ENCODE measurements at places on chromosomes 16 and 17.

- DNase-seq = peak; percentile 90
These were observed 16.7 kb upstream of the C17orf78 start for GRCh38 chr17:37358830-37359681.

DNA sequence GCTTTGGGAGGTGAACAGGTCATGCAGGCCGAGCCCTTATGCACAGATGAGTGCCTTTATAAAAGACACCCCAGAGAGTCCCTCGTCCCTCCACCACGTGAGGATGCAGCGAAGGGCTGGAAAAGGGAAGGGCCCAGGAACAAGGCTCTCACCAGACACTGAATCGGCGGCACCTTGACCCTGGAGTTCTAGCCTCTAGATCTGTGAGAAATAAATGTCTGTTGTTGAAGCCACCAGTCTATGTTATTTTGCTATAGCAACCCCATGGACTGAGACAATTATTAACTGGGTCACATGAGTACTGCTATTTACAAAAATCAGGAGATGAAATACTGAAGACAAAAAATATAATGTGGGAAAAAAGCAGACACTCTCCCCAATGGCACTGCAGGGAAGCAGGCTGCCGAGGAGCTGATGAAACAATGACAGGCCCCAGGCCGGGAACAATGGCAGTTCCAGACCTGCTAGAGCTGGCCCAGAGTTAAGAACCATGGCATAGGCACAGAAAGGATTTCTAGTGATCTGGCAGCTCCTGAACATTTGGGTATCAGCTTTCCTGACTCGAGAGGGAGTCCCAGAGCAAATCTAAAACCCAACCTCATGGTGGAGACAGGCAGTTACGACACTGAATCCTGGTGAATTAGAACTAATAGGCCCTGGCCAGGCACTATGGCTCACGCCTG is 17.8 kb upstream of the GGA2 start:
- no peak for DNase-seq

GRCh38 chr17:79943347-79944241 is 92.1 kb downstream of the TBC1D16 start:
- DNase-seq = no peak

GRCh38 chr16:3945751-3946603 is 65.5 kb upstream of the CREBBP start:
- DNase-seq = no peak

- no peak for DNase-seq
These were observed at the start of gene GSG1L for GRCh38 chr16:28063591-28064061. Gene GSG1L, minus strand, starts transcription at chr16:28063714. Its CDS starts 290 bp downstream, at chr16:28063424.

- no peak for DNase-seq
These were observed 21.8 kb upstream of the KIF19 start for GRCh38 chr17:74304184-74304583.

GRCh38 chr17:35521150-35521549 is 16.3 kb downstream of the SLFN12L start:
- no peak for DNase-seq

GRCh38 chr17:55314061-55314783 is 49.5 kb downstream of the HLF start:
- no peak for DNase-seq

- DNase-seq = no peak
These were observed 26.2 kb downstream of the TRAP1 start for GRCh38 chr16:3690980-3691720.

DNA sequence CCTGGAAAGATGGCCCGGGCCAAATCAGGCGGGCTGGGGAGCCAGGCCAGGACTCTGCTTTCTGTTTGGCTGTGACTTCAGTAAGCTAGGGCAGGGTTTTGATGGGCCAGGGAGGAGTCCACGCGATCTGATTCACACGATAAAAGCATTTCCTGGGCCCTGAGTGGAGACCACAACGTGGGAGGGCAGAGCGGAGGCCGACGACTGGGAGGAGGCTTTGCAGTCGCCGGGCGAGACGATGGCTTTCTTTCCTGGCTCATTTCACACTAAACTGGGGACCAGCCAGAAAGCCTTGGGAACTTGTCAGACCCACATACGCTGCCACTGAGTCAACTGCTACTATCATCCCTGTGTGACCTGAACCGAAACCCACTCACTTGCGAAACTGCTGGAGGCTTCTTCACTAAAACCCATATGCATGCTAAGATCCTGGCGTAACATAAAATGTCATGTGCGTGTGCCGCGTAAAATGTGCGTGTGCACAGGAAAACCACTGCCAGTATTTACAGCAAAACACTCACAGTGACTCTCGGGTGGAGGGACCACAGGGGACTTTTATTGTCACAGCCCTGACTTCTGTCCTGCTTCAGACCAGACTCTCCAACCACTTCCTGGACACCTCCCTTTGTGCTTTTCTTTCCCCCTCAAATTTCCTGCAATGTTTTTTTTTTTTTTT is 14.2 kb upstream of the RHBDF2 start:
- DNase-seq = peak; percentile 86

DNA sequence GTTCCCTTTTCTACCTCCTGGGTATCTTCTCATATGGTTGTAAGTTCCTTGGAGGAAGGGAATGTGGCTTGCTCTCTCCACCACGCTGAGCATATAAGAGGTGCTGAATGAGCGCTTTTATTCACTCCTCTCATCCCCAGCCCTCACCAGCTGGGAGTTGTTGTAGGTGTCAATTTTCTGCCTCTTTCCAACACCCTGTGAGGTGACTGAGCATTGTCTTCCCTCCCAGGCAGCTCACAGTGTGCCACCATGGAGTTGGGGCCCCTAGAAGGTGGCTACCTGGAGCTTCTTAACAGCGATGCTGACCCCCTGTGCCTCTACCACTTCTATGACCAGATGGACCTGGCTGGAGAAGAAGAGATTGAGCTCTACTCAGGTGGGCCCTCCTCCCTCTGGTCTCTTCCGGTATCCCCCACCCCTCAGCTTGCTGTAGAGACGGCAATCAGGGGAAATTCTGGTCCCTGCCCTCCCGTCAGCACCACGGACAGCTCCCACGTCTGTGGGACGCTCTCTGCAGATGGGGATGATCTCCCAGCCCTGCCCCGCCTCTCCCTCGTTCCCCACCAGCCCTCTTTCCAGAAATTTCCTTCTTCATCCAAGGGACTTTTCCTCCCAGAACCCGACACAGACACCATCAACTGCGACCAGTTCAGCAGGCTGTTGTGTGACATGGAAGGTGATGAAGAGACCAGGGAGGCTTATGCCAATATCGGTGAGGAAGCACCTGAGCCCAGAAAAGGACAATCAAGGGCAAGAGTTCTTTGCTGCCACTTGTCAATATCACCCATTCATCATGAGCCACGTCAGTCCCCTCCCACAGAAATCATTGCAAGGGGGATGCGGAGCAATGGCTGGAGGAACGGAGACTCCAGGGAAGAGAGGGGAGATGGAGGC is 18.3 kb downstream of the CIITA start:
- DNase-seq = no peak

- no peak for DNase-seq
These were observed 56.5 kb downstream of the DNAH2 start for GRCh38 chr17:7774055-7774521.

- DNase-seq = no peak
These were observed 80.4 kb downstream of the KLHDC4 start for GRCh38 chr16:87685405-87685755.

DNA sequence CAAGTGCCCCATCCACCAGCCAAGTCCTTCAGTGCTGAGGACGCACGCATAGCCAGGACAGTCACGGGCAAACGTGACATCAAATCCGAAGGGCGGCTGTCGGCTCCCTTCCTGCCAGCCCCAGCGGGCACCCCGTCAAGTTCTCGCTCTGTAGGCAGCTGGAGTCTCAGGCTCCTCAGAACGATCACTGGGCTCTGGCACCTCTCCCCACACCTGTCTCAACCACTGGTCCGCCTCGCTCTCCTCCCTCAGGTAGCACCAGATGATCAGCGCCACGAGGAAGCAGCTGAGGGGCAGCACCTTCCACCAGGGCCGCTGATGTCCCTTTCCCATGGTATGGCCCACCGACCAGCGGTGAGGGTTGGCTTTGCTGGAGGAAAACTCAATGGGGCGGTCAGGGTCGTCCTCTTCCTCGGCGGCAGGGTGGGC is 422 bp downstream of the UQCC4 start:
- DNase-seq = no peak

DNA sequence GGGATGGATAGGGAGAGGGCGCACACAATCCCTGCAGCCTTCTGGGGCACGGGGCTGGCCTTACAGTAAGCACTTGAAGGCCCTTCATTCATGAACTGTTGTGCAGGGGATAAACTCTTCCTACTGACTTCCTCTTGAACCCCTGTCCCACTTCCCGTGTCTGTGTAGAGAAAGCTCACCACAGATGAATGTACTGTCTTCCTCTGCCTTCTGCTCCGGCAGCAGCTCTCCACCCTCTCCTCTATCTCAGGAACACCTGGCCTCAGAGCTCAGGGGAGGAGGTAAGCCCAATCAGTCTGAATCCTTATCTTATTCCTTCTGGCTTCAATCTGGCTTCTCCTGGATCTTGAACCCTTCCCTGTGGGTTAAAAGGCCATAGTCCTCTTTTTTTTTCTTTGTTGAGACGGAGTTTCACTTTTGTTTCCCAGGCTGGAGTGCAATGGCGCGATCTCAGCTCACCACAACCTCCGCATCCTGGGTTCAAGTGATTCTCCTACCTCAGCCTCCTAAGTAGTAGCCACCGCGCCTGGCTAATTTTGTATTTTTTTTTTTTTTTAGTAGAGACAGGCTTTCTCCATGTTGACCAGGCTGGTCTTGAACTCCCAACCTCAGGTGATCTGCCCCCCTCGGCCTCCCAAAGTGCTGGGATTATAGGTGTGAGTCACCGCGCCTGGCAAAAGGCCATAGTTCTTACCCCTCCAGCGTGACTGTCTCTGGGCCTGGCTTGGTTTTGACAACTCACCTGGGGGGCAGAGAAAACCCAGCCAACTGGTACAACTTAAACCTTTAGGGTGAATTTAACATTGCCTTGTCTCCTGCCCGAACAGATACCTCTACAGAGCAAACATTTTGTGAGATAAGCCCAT is 7.2 kb upstream of the SLC52A1 start:
- DNase-seq = peak; percentile 28

GRCh38 chr17:6325741-6326140 is 109.2 kb downstream of the AIPL1 start:
- no peak for DNase-seq

GRCh38 chr17:35543856-35544255 is 6.4 kb upstream of the SLFN12L start:
- DNase-seq = no peak

DNA sequence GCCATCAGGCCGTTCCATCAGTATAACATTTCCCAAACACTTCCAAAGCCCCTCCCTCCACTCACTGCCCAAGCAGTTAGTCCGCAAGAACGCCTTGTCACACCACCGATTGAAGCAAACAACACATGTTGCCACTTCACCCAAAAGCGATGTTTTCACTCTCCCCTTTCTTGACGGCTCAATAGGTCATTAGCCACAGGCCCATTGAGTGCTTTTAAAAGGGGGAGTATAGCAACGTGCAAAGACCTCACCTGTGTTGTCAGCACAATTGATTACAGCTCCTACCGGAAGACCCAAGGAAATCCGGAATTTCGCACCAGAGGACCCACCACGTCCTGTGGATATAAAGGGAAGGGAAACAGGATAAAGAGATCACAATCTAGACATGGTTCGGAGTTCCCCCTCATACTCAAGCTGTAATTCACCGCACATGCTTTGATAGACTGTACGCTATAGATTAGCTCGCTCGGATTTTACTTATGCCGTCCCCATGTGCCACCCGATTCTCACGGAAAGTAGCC is 690 bp downstream of the RPL23 start:
- no peak for DNase-seq

DNA sequence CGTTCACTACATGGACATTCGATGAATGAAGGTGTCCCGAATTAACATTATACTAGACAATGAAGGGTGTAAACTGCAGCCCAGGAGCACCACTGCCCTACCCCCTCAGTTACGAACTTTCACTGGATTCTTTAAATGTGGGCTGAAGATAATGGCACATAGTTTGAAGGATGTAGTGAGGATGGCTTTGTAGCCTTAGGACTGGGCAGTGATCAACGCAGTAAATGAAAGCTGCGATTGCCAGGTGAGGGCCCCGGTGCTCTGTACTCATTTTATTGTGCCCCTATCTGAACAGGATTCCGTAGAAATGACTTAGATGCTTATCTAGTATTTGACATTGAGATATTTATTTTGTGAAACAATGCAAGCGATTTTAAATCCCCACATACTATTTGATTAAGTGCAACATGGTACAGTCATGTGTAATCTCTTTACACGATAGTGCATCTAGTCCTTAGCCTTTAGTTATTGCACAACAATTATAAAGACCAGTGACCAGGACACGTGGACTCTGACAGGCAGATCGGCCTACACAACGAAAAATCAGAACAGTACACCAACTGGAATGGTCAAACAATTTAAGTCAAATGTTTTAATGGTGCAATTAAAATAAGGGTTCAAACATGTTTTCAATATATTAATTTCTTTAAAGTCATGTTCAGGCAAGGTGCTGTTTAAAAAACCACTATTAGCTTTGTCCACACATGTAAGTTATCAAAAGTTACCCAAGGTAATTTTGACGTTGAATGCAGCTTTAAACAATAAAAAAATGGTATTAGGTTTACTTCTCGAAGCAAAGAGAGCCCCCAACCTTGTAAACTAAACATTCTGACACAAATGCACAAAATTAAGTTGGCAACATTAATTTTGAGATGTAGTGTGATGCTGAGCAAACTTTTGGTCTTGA is 17.4 kb upstream of the ERN1 start:
- no peak for DNase-seq

DNA sequence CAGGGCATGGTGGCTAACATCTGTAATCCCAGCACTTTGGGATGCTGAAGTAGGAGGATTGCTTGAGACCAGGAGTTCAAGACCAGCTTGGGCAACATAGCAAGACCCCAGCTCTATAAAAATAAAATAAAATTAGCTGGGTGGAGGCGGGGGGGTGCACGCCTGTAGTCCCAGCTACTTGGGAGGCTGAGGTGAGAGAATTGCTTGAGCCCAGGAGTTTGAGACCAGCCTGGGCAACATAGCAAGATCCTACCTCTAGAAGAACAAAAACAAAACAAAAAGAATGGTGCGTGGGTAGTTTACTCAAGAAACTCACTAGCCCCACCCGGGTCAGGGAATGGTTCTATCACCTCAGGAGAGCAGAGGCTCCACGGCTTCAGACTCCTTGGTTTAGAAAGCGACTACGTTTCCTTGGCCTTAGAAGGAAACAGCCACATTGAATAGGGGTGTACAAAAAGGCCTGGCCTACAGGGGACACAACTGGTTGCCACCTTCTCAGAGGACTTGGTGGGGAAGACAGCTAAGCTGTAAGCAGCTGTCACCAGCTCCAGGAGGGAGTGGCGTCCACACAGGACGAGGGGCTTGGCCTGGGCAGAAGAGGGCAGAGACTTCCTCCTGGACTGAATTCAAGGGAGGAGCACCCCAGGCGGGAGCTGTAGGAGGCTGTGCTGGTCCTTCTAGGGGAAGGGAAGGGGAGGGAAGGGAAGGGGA is 716 bp downstream of the TK1 start:
- no peak for DNase-seq

GRCh38 chr16:21590796-21591195 is 8.6 kb upstream of the METTL9 start:
- DNase-seq = no peak

GRCh38 chr17:66445229-66445628 is 142.8 kb downstream of the PRKCA start:
- no peak for DNase-seq

- no peak for DNase-seq
These were observed 10.2 kb upstream of the CLEC18B start for GRCh38 chr16:74431516-74431915.

GRCh38 chr17:9676820-9677310 is 31.5 kb downstream of the USP43 start:
- DNase-seq = no peak
